Ammon's horn (tissue), 1 donor: ENCODE measurements at places on chromosomes 5 and 9.

DNA sequence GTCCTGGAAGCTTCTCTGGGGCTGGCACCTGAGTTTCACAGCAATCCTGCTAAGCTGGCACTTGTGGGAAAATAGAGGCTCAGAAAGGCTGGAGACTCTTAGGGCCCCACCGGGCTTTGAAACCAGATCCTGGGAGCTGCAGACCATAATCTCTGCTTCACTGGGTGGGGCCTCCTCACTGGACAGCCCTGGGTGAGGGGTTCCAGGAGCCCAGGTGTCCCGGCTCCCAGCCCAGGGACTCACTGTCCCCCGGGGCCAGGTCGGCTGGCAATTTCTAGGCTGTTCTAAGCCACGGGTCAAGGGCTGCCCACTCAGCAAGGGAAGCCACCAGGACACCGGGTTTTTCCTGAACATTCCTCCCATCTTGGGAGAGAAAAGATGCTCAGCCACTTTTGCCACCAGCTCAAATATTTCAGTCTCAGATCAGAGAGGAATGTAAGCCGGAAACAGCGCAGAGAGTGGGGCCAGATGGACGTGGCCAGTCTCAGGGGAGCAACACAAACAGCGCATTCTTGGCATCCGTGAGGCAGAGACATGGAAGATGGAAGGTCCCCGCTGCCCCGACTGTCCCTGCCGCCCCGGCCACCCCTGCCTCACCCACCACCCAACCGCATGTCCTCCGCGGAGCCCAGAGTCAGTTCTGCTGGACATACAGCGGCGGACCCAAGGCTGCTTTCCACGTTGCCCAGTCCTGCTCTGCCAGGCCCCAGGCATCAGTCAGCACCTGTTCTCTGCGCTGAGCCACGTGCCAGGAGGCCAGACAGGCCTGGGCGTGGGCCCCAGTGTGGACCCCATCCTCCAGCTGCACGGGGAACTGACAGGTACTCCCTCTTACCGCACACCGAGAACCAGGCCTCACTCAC is 72.6 kb downstream of the VAV2 start:
- no peak for DNase-seq

- DNase-seq, result no peak
Observed at GRCh38 chr5:15702102-15702501, 202.1 kb downstream of the FBXL7 start.

GRCh38 chr9:37917313-37917731 is 13.4 kb upstream of the SLC25A51 start:
- DNase-seq, result no peak

DNA sequence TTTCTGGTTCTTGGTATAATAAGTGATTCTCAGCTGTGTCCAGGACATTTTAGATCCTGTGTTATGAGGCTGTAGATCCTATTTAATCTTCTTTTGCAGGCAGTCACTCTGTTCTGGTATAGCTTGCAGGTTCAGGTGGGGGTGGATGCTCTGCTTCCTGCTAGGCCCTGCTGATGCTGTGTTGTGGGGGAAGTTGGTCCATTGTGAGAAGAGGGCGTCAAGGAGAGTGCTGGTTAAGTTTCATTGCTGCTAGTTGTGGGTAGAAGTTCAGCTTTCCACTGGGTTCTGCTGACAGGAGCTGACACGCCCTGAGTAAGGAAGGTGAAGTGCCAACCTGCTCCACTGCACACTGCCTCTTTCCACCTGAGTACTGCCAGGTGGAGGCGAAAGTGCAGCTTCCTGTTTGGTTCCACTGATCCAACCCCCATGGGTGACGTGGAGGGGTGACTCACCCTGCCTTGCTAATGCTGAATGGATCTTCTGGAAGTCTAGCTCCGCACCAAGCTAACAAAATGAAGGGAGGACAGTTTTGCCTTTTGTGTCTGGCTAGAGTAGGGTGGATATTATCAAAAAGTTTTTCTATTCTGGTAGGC is 16.3 kb downstream of the NMRK1 start:
- DNase-seq, result no peak

GRCh38 chr5:38905516-38905915 is 59.7 kb downstream of the OSMR start:
- no peak for DNase-seq

DNA sequence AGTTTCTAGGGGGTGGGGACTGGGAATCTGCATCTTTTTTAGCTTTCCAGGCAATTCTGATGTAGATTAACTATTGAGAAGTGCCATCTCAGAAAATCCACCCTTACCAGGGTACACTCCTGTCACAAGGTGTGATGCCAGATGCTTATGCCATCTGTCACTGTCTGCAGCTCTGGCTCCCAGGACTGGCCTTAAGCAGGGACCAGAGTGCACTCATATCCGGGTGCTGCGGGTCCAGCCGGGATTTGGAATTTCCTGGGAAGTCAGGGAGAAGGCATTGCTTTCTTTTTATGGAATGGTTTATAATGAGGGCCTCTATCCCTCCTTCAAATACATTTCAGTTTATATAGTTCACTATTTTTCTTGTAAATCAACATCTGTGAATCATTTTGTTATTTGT is 92.6 kb downstream of the TMEM174 start:
- DNase-seq, result no peak

DNA sequence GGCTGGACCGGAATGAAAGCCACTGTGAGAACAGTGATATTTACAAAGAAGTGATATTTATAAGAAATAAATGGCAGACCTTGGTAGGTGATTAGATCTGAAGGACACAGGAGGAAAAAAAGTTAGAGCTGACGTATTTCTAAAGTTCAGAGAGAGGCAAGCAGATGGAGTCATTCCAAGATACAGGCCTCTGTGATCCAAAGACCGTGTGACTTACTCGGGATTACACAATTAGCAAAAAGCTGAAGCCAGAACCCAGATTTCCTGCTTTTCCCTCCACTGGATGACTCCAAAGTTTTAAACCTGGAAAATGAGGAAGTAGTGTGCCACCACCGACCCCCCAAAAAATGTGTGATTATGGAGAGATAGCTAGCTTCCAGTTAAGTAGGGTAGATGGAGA is 3.1 kb upstream of the DOCK8 start:
- DNase-seq, result no peak

DNA sequence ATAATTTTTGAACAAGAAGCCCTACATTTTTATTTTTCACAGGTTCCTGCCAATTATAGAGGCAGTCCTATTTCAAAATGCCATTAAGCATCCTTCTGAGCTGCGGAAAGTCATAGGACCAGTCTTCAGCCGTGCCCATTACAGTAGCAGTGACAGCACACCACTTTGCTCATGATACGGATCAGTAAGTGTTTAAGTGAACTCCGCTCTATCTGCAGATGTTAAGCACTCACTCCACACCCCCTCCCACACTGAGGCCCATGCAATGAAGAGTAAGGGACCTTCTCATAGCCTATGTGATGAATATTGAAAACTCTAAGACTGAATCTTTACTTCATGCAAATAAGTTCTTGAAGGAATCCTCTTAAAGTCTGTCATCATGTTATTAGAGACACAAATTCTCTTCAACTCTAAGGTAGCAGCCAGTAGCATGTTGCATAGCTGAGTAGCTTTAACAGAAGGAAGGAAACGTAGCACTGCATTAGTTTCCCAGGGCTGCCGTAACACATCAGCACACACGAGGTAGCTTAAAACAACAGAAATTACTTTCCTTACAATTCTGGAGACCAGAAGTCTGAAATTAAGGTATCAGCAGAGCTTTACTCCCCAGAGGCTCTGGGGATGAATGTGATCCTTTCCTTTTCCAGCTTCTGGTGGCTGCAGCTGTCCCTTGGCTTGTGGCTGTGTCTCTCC is 20.3 kb upstream of the TAF11L2 start:
- DNase-seq, result no peak

DNA sequence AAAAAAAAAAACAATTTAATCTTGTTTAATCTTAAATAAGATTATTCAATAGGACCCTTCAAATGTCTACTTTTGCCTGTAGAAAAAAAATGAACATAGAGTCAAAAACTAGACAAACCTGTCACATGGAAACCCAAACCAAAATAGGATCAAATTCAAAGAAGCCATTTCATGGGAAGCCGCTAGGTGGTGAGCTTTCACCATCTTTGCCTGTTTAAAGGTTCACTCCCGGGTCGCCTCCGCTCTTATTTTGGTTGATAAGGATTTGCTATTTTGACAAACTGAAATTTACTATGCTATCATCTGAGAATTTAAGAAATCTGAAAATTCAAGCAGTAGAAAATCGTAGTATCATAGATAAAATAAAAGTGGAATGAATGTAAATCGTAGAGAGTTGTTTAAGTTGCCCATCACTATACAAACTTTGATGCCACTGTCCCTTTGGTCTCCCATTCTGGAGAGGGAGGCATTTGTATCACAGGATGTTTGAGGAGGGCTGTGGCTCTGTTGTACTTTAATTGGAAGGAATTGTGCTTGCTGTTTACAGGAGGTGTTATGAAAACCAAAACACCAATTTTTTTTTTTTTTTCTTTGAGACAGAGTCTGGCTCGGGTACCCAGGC is 43.5 kb upstream of the DNAH5 start:
- DNase-seq, result peak; percentile 63

DNA sequence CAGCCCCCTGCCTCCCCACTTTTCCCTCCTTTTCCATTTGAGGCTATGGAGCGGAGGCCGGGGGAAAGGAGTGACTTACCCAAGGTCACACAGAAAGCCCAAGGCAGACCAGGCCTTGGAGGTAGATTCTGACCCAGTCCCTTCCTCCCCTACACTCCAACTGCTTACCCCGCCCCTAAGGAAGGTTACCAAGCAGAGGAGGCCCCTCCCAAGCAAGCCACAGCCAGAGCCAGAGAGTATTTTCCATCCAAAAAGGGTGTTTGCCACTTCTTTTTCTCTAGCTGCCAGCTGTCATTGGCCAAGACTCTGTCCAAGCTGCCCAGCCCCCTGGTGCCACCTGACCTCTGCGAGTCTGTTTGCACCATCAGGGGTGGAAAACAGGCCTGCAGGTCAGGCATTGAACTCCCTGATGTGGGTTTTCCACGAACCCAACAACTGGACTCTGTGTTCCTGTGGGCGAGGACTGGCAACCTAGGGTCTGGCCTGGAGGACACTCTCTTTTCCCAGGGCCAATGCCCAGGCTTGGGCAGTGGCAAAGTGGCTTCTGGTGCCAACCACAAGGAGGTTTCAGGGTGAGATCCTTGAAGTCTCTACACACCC is 6.3 kb upstream of the ASS1 start:
- no peak for DNase-seq

- no peak for DNase-seq
Observed at GRCh38 chr5:73039082-73039481, 81.3 kb upstream of the TMEM171 start.

DNA sequence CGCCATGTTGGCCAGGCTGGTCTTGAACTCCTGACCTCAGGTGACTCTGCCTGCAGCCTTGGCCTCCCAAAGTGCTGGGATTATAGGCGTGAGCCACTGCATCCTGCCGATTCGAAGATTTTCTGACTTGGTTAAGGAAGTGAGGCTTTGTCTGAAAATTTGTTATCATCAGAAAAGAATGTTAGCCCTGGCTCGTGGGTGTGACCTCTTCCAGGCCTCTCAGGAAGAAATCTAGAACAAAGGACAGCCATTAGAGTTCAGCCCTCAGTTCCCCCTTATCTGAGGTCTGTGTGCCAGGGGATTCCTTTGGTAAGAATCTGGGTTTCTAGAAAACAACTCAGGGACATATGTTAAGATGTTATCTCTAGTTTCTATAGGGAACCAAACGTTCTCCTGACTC is 6.2 kb downstream of the OR2S2 start:
- DNase-seq, result no peak

- DNase-seq, result no peak
Observed at GRCh38 chr5:139961435-139962157, 81.5 kb downstream of the NRG2 start.

GRCh38 chr5:145797336-145797735 is 37.8 kb downstream of the PRELID2 start:
- DNase-seq, result no peak

DNA sequence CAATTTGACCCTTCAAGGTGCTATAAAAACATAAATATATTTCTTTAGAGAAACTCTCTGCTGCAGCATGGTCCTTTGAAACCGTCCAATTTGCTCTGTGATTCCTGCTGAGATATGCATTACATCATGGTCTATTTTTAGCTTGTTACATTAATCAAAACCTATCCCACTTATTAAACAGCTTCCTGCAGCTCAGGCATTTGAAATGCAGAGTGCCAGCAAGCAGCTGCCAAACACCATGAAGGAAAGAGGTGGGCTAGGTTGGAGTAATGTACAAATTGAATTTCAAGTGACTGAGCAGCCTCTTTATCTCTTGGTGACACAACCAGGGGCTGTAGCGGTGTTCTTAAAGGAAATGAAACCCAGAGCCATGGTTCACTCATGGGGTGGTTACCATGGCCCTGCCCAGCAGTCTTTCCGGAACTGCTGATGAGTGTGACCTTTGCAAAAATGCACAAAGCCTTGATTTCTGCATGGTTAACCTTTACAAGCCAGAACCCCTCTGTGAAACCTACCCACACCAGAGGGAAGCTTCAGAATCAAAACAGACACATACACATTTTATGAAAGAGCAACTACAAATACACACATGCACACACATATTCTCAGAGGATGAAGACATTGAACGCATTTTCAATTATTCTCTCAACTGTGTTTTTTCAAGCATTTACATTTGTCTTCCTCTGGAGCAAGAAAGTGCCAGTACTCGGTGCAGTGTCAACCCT is 155.8 kb upstream of the ZNF608 start:
- DNase-seq, result no peak

DNA sequence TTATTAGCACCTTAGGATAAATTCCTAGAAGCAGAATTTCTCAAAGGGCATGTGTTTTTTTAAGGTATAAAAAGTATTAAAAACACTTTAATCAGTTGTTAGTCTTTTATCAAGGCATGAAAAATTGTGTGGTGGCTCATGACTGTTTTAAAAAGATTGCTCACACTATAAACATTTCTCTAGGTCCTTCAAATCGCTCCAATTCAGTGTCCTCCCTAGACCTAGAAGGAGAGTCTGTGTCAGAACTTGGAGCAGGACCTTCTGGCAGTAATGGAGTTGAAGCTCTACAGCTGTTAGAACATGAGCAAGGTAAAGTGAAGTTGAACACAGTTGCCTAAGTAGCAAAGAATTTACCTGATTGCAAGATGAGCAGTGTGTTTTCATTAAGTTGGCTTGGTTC is 62.0 kb downstream of the GAPVD1 start:
- no peak for DNase-seq

DNA sequence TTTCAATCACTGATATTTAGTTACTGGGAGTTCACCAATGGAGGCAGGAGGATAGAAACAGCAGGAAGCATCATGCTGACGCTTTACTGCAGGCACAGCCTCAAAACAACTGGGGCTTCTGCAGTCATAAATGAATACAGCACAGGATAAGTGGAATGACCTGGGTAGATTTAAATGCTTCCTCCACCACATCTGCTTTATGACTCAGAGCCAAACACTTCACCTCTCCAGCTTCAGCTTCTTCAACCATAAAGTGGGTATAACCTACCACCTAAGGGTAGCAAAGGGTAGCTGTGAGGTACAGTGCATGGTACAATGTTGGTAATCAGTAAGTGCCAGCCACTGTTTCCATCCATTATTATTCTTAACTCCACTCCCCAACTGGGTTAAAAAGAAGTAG is 28.4 kb downstream of the RASEF start:
- no peak for DNase-seq

- DNase-seq, result no peak
Observed at GRCh38 chr5:169460123-169460522, 123.5 kb upstream of the SPDL1 start.

GRCh38 chr5:54619731-54620130 is 102.2 kb downstream of the SNX18 start:
- no peak for DNase-seq

- no peak for DNase-seq
Observed at GRCh38 chr5:176732306-176732705, 78.1 kb upstream of the UNC5A start.

GRCh38 chr9:20568400-20568799 is 53.9 kb downstream of the MLLT3 start:
- DNase-seq, result no peak
